ENCODE measurements at places on chromosomes 7 and 10. TPM values are rescaled to one million over a fixed set of nuclear protein-coding genes. Genes with fewer than 3 reads are reported as not detected.

KCND2 gene
- total RNA-seq: not detected

CCDC3 gene
- 0.10 TPM for total RNA-seq

NPS gene
- total RNA-seq: not detected

DNA sequence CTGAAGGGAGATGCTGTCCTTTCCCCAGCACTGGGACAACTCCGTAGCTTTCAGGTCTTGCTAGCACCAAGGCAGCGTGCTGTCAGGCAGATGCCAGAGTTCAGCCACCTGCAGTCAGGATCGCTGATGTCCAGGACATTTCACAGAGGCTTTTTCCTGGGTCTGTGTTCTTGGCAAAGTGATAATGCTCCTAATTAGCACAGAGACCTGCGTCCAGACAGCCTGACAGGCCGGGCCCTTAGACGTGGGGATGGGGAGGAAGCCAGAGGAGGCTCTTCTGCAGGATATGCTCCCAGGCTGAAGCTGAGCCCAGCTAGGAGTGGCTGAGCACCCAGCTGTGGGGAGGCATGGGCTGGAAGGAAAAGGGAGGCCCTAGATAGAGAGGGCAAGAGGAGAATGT is 82.5 kb upstream of the TBX20 start:
- DNase-seq: no peak

GRCh38 chr7:128351296-128352152 is 7.8 kb upstream of the RBM28 start:
- DNase-seq: no peak

DNA sequence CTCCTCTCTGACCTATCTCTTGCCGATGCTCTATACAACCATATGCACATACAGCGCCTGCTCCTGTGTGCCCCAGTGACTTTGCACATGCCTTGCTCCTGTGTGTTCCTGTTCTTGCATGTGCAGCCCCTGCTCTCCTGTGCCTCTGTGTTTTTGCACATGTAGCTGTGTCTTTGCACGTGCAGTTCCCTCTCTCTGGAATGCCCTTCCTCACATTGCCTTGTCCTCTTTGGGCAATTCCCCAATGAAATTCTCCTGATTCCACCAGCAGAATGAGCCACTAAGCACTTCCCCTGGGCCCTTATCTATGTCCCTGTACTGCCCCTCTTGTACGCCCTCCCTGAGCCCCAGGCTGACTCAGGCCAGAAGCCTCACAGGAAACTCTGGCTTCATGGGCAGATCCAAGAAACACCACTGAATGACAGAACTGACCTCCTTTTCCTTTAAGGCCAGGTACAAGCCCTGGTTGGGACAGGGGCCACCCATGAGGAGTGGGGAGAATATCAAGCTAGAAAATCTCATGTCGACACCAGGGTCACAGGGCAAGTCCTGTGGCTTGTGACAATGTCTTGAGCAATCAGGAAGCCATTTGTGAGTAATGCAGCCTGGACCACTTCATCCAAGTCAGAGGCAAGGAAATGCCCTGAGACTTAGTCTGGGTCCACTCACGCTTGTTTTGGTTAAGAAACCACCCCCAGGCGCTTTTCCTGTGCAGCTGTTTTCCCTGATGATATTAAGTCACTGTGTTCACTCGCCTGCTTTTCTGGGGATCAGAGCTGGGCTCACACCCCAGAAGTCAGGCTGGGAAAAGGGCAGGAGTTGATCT is 1.9 kb upstream of the ARHGAP22 start:
- DNase-seq: peak; percentile 92

DNA sequence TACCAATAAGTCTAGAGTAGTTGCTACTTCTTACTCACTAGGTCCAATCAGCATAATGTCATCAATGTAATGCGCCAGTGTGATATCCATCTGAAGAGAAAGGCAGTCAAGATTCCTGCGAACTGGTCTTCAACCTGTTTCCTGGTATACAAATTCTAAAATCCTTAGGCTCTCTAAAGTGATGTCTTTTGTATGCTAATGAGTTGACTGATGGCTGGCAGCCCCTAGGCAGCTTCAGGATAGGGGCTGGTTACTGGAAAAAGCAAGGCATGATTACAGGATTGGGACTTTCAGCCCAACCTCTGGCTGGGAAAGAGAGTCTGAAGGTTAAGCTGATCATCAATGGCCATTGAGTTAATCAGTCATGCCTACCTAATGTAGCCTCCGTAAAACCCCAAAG is 250.2 kb upstream of the PTER start:
- DNase-seq: no peak

DNA sequence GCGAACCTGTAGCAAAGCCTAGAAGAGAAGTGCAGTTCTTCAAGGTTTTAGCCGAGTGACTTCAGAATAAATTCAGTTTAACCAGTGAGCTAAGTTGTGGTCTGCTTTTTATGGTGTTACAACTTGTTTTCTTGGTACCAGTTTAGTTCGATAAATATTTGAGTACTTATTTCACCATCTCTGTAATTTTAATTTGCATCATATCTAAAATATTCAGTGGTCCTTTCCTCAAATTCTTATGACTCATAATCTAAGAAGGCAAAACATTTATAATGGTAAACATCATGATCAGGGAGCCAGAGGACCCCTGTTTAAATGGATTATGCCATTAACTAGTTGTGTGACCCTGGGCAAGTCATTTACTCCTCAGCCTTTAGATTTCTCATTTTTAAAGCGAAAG is 4.1 kb upstream of the BMPER start:
- no peak for DNase-seq

GRCh38 chr10:129972966-129973673 is 9.0 kb upstream of the EBF3 start:
- DNase-seq: no peak

DNA sequence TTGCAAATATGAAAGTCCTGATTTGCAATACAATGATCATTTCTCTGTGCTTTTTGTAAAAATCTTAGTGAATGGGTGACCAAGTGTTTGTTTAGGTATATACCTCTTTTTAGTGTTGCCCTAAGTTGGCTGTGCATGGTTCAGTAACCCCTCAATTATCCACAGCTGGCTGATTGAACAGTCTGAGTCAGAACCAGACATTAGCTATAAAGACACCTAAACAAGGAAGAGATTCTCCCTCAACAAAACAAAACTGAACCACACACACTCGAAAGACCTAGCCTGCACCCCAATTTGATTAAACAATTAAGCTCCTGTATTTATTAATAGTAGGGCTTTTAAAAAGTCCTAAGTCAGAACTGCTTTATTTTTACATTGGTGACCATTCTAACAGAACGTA is 2.8 kb downstream of the RSBN1L start:
- DNase-seq: no peak

- no peak for DNase-seq
Observed at GRCh38 chr10:125368146-125368545, 207.8 kb upstream of the CTBP2 start.

DNA sequence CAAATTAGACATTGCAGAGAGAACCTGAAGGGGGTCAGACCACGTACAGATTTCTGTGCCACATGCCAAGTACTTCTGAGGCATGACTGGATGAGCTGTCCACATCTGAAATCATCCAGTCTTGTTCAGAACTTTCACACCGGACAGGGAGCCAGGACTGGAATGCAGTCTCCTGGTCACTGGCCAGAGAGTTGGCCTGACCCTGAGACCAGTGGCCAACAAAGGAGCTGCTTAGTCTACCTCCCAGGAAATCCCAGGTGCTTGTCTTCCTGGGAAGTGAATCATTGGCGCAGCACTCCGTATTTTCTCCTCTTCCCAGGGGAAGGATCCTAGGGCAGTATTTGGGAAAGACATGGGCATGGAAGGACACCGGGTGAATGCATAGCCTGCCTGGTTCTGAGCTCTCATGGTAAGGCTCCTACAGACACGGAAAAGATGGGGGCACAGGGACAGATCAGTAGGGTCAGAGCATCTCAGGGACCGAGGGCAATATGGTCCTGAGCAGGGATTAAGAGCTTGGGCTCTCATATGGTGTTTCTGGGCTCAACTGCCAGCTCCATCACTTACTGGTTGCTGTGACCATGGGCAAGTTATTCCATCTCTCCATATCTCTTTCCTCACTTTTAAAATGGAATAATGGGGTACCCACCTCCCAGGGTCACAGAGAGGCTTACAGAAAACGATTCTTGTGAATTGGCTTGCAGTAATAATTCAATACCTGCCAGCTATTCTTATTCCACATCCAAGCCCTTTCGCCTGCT is 1.3 kb upstream of the SCD start:
- peak; percentile 44 for DNase-seq

GRCh38 chr10:105585753-105586152 is 944.7 kb downstream of the SORCS3 start:
- DNase-seq: peak; percentile 26

- no peak for DNase-seq
Observed at GRCh38 chr7:157525491-157525915, 188.7 kb downstream of the DNAJB6 start.

DNA sequence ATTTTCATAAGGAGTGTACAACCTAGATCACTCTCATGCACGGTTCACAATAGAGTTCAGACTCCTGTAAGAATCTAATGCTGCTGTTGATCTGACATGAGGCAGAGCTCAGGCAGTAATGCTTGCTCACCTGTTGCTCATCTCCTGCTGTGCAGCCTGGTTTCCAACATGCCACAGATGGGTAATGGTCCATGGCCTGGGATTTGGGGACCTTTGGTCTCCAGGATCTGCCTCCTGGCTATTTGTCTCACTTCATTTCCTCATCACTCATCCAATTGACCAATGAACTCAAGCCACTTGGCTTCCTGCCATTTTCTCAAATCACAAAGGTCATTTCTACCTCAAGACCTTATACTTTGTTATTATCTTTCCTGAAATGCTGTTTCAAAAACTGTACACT is 786.1 kb downstream of the ANKRD7 start:
- DNase-seq: no peak

DNA sequence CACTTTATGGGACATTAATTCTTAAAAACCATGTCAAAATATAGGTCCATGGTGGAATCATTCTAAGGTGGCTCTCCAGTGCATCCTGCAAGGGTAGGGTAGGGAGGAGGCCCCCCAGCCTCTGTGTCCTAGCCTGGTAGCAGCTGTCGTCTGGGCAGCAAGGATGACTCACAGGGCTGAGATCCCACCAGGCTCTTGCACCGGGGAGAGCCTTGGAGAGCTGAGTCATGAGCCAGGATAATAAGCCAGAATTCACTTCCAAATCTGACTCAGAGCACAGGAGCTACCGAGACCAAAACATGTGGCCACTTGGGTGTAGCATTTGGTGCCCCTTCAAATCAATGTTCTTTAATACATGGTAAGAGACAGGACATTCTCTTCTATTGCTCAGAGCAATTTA is 298.5 kb downstream of the NEBL start:
- peak; percentile 90 for DNase-seq

- no peak for DNase-seq
Observed at GRCh38 chr10:34029455-34029854, 695.0 kb upstream of the NRP1 start.

DNA sequence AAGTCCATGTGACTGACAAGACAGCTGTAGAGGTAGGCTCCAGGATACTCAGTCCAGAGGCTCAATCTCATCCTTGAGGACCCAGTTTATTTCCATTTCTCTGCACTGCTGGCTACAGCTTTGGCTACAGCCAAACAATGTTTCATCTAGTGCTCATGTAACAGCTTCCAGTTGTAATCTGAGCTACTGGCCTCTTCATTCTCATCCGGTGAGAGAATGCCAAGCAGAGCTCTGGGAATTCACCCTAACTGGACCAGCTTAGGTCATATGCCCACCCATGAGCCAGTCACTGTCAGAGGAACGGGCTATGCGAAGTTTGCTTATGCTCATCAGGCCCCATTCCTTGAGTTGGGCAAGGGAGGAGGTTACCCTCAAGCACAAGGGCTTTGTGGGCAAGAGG is 192.9 kb downstream of the EVX1 start:
- peak; percentile 18 for DNase-seq

GRCh38 chr10:111278266-111278665 is 201.4 kb downstream of the ADRA2A start:
- DNase-seq: no peak

- no peak for DNase-seq
Observed at GRCh38 chr10:132036887-132037675, 28.7 kb upstream of the JAKMIP3 start.

DNA sequence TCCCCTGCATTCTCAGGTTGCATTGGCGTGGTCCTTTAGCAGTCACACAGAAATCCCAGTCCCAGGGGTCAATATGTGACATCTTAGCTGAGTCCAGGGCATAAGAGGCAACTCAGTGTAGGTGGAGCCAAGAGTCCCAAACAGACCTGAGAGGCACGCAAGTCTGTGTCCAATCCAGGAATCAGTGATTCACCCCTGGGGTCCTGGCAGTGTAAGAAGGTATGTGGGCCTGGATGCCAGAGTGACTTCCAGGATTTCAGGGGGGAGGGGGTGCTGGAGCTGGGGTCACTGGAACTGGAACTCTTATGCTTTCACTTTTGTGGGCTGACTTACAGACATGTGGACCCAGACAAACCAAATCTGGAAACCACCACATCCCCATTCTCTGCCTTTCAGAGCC is 26.8 kb downstream of the FRMPD2 start:
- DNase-seq: no peak

DNA sequence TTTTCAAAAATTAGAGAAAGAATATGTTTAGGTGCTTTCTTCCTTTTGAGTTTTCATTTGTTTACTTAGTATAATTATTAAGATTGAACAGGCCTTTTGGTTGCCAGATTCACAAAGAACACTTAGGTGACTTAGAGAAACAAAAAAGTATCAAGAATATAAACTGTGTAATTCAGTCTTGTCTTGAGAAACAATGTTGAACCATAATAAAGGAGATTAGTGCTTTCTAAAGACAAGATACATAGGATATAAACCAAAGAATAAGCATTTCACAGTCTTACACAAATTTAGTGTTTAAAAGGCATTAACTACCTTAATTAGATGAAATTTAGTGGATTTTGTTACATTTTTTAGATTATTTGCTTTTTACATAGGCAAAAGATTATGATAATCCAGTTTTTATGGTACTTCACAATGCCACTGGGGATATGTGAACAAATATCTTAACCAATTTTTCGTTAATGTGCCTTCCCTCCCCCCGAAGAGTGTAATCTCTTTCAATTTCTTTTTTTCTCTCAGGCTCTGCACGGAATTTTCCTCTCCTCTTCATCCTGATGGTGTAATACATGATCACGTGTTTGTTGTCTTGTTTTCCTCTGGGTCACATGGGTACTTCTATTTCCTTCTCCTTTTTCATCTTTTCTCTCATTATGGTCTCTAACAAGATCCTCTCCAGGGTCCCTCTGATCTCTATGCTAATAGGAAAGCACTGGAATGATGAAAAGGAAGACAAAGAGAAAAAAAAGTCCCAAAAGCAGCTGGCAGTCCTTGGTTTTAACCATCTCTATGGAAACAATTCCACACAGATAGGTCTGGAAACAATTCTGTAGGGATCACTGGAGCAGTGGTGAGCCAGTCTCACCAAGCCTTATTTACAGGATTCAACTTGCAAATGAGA is 3.7 kb upstream of the HNRNPH3 start:
- DNase-seq: peak; percentile 65

Measured in MCF 10A (cell line).